ENCODE measurements at places on chromosomes 5 and 9. TPM values are rescaled to one million over a fixed set of nuclear protein-coding genes. Genes with fewer than 3 reads are reported as not detected.

GRCh38 chr9:132498531-132499210, 83.7 kb upstream of the BARHL1 start:
- H3K27ac ChIP-seq = no peak overlapping the region
- no peaks in the 10 kb centered on the region for H3K36me3 ChIP-seq
- no peak for DNase-seq
- peaks cover 8% of the 10 kb centered on the region for H3K27me3 ChIP-seq
- no peak overlapping the region for H3K4me3 ChIP-seq
- H3K4me1 ChIP-seq = no peaks in the 10 kb centered on the region

The SPINK6 gene
- not detected for total RNA-seq

GRCh38 chr5:140130949-140131733, 5.4 kb downstream of the IGIP start:
- H3K4me3 ChIP-seq = no peak overlapping the region
- DNase-seq = no peak
- no peaks in the 10 kb centered on the region for H3K36me3 ChIP-seq
- H3K27me3 ChIP-seq = peaks cover 4% of the 10 kb centered on the region
- H3K27ac ChIP-seq = no peak overlapping the region

GRCh38 chr5:17180864-17181723, 36.3 kb upstream of the BASP1 start:
- peak overlapping the region; percentile 19 for H3K27ac ChIP-seq
- H3K27me3 ChIP-seq = no peaks in the 10 kb centered on the region
- H3K4me3 ChIP-seq = no peak overlapping the region
- no peak for DNase-seq
- no peaks in the 10 kb centered on the region for H3K36me3 ChIP-seq

DNA sequence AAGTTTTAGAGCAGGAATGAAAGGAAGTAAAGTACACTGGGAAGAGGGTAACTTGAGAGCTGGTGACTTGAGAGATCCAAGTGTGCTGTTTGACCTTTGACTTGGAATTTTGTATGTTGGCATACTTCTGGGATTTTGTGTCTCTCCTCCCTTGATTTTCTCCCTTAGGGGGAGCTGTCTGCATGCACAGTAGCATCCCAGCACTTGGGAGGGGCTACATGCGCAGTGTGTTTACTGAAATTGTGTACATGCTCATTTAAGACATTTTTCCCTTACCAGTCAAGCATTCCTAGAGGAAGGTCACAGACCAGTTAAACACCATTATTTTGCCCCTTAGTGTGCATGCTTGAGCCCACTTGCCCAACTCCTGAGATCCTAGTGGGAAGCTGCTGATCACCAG, 120.1 kb downstream of the ZNF622 start:
- H3K36me3 ChIP-seq = no peaks in the 10 kb centered on the region
- H3K4me1 ChIP-seq = no peaks in the 10 kb centered on the region
- no peak overlapping the region for H3K27ac ChIP-seq
- H3K4me3 ChIP-seq = no peak overlapping the region

DNA sequence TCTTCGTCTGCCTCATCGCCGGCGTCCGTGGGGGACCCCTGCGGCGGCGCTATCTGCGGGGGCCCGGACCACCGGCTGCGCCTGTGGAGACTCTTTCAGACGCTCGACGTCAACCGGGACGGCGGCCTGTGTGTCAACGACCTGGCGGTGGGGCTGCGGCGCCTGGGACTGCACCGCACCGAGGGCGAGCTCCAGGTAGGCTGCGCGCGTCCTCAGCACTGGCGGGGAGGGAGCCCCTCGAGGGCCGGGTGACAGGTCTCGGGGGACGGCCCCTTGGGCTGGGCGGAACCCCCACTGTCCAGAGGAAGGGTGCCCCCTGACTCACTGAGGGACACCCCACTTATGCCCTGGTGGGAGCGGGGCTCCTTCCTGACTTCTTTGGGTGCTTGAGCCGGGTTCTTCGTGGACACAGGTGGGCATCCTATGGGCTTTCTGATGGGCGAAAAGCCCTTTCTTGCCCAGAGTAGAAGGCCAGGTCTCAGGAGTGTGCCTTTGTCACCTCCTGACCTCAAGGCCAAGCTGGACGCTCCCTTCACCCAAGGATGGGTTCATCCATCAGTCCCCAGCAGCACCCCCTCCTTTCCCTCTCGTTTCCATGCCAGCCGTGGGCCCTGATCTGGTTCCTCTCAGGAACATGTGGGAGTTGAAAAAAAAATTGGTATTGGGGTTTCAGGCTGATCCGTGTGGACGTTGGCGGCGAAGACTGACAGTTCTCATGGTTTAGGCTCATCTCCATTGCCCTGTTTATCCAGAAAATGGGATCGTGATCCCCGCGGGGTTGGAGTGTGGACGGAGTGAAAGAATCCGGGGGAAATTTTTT, 564 bp downstream of the SLC25A25 start:
- H3K4me3 ChIP-seq = peak overlapping the region; percentile 93
- no peak for DNase-seq
- H3K27ac ChIP-seq = peak overlapping the region; percentile 73
- H3K36me3 ChIP-seq = peaks cover 24% of the 10 kb centered on the region
- no peaks in the 10 kb centered on the region for H3K27me3 ChIP-seq

DNA sequence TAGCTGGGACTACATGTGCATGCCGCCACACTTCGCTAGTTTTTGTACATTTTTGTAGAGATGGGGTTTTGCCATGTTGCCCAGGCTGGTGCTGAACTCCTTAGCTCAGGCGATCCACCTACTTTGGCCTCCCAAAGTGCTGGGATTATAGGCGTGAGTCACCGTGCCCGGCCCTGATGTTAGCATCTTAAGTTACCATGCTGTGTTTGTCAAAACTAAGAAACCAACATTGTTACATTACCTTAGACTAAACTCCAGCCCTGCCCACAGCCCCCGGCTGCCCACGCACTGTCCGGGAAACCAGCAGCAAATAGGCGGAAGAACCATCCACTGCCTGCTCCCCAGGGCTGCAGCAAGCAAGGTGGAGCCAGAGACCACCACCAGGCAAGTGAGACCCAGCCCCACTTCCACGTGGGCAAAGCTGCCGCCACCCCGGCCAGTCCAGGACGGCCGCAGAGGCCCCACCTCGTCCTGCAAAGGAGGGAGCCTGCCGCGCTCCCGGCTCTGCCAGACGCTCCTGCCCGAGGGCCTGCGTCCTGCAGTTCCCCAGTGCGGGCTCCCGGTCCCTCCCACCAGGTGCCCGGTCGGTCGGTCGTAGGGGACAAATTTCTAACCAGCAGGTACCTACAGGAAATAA, 35.7 kb upstream of the TXN start:
- no peak overlapping the region for H3K4me3 ChIP-seq
- no peak for DNase-seq
- peaks cover 2% of the 10 kb centered on the region for H3K4me1 ChIP-seq
- no peak overlapping the region for H3K27ac ChIP-seq

- no peak overlapping the region for H3K4me3 ChIP-seq
- no peak overlapping the region for H3K27ac ChIP-seq
- no peaks in the 10 kb centered on the region for H3K36me3 ChIP-seq
- no peak for DNase-seq
- no peaks in the 10 kb centered on the region for H3K27me3 ChIP-seq
These were observed 132.1 kb downstream of the COX7C start for GRCh38 chr5:86749841-86750240.

GRCh38 chr5:1502046-1502736, 21.6 kb downstream of the LPCAT1 start:
- no peak overlapping the region for H3K4me3 ChIP-seq
- no peak for DNase-seq
- H3K27me3 ChIP-seq = no peaks in the 10 kb centered on the region
- H3K36me3 ChIP-seq = peaks cover 16% of the 10 kb centered on the region
- H3K4me1 ChIP-seq = peaks cover 6% of the 10 kb centered on the region
- no peak overlapping the region for H3K27ac ChIP-seq

GRCh38 chr5:158796812-158797497, 302.8 kb downstream of the EBF1 start:
- no peaks in the 10 kb centered on the region for H3K4me1 ChIP-seq
- H3K27me3 ChIP-seq = peaks cover 9% of the 10 kb centered on the region
- no peak for DNase-seq
- no peak overlapping the region for H3K27ac ChIP-seq

- no peaks in the 10 kb centered on the region for H3K36me3 ChIP-seq
- H3K27me3 ChIP-seq = no peaks in the 10 kb centered on the region
- H3K27ac ChIP-seq = no peak overlapping the region
These were observed 32.5 kb downstream of the FAM169A start for GRCh38 chr5:74833537-74834266.

The BAG1 gene
- 62.0 TPM for total RNA-seq

DNA sequence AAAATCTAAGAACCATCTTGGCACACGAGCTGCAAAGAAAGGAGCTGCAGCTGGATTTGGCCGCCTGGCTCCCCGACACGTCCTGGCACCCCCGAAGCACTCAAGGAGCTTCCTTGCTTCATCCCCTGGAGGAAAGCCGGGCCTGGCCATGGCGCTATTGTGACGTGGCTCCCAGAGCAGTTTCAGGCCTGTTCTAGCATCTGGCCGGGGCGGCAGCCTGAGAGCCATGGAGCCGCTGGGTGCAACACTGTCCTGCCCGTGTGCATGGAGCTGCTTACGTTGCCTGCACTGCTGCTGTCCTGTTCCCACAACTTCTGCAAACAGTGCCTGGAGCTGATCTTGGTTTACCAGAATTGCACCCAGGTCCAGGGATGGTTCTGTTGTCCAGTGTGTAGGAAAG, 63.5 kb downstream of the PTPDC1 start:
- DNase-seq = no peak
- H3K4me3 ChIP-seq = no peak overlapping the region
- no peaks in the 10 kb centered on the region for H3K36me3 ChIP-seq
- no peaks in the 10 kb centered on the region for H3K4me1 ChIP-seq

DNA sequence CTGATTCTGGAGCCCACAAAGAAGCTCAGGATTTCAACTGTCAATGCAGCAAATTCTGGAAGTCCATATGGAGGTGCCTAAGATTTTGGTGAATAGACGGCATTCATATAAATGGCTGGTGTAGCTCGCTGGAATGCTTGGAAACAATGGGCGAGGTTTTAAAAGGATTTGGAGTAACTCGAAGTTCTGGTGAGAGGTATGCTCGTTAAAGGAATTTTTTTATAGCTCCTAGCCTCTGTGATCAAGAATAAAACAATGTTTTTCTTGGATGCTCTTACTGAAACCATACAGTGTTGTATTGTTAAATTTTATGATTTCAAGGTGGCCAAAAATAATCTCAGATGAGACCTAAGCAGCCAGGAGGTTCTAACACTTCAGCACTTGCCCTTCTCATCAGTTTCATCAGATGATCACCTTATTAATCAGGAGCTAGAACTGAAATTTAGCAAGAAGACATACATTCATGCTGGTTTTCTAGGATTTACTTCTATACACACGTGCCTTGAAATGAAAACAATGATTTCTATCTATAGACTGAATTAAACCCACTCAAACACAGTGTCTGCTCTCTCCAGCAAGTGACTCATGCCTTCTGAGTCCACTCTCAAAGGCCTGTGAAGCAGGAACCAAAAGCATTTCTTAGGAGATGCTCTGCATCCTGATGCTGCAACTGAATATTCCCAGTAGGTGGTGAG, 79.2 kb downstream of the OTULIN start:
- no peak overlapping the region for H3K27ac ChIP-seq
- no peak overlapping the region for H3K4me3 ChIP-seq
- DNase-seq = no peak

All from activated T-helper 2 cell treated with anti-CD3 and anti-CD28 coated beads, Interferon-gamma antibody, Interleukin-2, Interleukin-4, amounts not matched to agents 10 μg/mL and 5 μg/mL and 100 μg/mL, durations not matched to agents 14 hours and 24 hours and 36 hours (primary cell).